ENCODE measurements at places on chromosomes 16 and 17.

DNA sequence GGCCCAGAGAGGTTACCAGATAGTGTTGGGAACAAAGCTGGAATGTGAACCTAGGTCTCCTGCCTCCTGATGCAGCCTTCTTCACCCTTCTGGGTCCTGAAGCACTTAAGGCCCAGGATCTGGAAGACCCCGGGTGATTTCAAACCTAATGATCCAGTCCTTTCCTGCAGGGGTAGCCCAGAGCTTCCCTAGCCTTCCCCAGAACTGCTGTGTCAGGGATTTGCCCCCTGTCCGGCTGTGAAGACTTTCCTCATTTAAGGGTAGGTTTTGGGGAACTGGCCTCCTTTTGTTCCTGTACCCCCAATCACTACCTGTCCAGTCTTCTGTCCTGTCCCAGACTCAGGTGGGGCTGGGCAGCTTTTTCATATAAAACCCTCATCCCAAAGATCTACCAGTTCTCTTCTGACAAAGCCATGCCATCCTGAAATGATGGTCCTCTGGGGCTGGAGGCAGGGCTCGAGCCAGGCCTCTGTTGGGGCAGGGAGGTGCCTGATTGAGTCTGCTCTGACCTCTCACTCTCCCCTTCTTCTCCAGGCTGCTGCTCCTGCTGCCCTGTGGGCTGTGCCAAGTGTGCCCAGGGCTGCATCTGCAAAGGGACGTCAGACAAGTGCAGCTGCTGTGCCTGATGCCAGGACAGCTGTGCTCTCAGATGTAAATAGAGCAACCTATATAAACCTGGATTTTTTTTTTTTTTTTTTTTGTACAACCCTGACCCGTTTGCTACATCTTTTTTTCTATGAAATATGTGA is 1.3 kb downstream of the MT1X start:
- DNase-seq = no peak

GRCh38 chr16:89161763-89162713 is 9.5 kb upstream of the CDH15 start:
- no peak for DNase-seq

DNA sequence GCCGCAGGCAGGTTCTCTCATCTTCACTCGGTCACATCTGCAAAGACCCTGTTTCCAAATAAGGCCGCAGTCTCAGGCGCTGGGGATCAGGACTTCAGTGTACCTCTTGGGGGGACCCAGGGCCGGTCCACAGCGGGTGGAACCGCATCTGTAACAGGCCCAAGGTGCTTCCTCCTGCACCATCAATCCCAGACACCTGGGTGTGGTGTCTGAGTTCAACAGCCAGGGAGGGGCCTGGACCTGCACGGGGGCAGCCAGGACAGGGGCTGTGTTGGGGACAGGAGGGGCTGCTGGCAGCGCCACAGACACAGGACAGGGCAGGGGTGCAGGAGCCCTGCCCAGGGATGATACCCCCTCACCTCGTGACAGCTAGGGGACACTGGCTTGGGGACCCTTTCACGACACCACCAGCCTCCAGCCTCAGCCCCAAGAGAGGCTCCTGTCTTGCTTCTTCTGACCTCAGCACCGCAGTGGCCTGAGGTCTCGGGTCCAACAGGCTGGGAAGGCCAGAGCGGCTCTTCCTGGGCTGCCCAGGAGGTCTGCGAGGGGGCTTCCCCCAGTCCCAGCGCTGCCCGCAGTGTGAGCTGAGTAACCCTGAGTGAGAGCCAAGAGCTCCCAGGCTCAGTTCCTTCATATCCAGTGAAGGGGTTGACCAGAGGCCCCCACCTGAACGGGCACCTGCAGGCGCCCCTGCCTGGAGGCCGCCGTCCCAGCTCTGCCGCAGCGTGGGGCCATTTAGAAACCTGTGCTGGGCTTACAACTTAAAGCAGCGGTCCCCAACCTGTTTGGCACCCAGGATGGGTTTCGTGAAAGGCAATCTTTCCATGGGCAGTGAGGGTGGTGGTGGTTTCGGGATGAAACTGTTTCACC is 30.7 kb upstream of the BAHCC1 start:
- no peak for DNase-seq

GRCh38 chr16:89154390-89155183 is 17.0 kb upstream of the CDH15 start:
- DNase-seq = no peak

GRCh38 chr16:77788181-77789084 is at the start of gene VAT1L:
TSS of gene VAT1L (plus strand) at chr16:77788564. CDS start at chr16:77788683, 119 bp downstream.
- no peak for DNase-seq

GRCh38 chr16:78720416-78720815 is 621.0 kb downstream of the WWOX start:
- no peak for DNase-seq

DNA sequence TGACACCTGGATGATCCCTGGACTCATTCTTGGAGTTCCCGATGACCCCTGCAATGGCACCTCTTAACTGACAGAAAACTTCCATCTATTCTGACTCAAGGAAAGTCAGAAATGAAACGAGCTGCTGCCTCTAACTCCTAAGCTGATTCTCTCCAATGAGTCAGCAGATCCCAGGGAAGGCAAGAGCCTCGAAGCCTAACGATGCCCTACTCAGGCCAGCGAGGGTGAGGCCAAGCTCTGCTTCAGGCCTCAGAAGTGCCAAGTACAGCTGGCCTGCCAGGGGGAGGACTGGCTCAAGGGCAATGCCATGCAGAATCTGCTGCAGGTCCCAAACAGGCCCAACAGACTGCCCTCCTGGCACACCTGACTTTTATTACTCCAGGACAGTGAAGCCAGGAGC is 36.3 kb downstream of the PLXDC1 start:
- no peak for DNase-seq

DNA sequence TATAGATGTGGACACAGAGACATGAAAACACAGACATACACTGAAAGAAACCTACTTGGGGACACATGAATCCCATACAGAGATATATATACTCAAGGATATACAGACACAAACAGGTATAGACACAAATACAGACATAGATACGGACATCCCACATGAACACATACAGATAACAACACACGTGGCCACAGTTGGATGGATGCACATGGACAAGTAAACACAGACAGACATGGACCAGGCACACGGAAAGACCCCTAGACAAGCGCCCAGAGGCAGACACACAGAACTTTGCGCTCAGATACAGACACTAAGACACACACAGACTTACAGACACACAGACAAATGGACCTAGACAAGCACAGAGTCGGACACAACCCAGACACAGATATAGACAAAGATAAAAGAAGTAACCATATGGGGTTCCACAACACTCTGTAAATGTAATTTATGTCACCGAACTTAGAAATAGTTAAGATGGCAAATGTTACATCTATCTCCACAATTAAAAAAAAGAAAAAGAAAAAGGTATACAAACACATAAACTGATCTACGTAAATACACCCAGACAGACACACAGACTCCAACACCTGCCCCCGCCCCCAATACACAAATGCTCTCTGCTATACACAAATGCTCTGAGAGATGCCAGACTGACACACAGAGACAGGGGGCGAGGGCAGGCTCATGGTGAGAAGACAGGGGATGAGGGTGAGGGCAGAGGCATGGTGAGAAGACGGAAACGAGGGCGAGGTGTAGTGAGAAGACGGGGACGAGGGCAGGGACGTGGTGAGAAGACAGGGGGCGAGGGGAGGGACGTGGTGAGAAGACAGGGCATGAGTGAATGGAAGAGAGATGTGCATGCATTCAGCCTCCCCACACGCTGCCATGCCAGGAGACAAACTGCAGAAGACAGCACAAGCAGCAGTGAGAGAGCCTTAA is 118.3 kb downstream of the SMG6 start:
- no peak for DNase-seq

GRCh38 chr16:50301626-50302471 is 35.5 kb downstream of the ADCY7 start:
- DNase-seq = no peak

- DNase-seq = no peak
Observed at GRCh38 chr17:41532947-41533570, 5.0 kb upstream of the KRT19 start.

- no peak for DNase-seq
Observed at GRCh38 chr16:51097729-51098128, 53.3 kb downstream of the SALL1 start.

- DNase-seq = no peak
Observed at GRCh38 chr17:3335876-3336275, 37.7 kb upstream of the OR3A1 start.

All from CD4-positive, alpha-beta T cell treated with Interferon alpha-2 for 1 hour (primary cell).